Posterior vena cava (tissue), 2 donors: ENCODE measurements at places on chromosomes 13 and 19.

DNA sequence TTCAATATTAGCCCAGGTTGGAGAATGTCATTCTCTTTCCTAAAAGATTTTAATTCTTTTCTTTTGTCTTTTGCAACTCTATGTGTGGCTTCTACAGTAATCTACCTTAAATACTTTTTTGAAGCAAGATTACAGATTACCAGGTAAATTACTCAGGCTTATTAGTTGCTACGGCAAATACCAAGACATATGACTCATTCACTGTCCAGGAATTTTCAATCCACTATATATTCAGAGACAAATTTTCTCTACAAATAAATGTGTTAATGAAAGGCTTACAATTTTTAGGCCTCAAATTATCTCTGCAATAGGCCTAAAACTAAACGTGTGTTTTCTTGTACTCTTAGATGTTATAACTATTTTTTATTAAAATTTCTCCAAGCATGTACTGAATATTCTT is 631.3 kb downstream of the DIAPH3 start:
- DNase-seq: no peak

DNA sequence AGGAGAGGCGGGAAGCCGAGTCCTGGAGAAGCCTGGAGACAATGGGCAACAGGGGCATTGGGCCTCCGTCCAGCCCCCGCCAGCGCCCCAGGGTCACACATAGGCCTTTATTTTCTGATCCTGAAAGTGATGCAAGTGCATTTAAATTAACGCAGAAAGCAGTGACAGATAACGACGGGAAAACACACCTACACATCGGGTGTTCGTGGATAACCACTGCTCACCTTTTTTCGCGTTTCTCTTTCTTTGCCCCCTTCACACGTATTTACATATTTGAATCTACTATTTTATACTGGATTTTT is 30.4 kb upstream of the GRTP1 start:
- no peak for DNase-seq

DNA sequence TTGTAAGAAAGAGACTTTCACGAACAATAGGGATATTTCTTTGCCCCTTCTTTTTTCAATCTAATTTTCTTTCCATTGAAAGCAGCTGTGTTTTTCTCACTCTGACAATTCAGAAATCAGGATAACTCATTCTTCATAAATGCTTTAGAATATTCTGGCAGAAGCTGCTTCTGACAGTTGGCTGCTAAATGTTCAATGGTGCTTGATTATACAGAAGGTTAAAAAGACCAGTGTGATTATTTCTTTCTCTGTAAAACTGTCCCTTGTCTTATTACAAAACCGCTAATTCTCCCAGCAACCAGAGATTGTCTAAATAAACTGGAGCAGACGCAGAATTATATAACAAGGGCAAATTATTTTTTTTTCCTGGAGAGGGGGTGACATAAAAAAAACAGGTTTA is 394.4 kb downstream of the SPRY2 start:
- DNase-seq: no peak

GRCh38 chr19:54463531-54464043 is at the start of gene LENG9:
Gene LENG9, minus strand, starts transcription at chr19:54463778. Its CDS starts 252 bp downstream, at chr19:54463526.
- DNase-seq: peak; percentile 100

- no peak for DNase-seq
Measured at GRCh38 chr13:46293436-46293835, 81.7 kb downstream of the LRRC63 start.

- DNase-seq: no peak
Measured at GRCh38 chr13:26227166-26227971, 5.3 kb upstream of the RNF6 start.

DNA sequence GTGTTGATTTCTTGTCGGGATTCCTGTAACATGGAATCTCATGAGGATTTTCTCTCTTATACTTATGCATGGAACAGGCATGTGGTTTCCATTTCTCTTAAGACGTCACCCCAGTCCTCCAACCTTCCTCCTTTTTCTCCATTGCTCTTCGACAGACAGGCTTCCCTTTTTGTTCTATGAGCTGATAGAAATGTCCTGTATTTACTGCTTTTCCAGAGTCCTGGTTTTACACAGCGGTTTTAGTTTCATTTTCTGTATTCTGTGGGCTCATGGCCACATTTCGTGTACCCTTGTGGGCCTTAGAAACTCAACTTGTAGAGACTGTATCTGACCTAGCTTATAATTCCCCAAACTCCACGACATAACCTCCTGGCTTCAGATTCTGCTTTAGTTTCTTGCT is 113.1 kb downstream of the PAN3 start:
- no peak for DNase-seq

DNA sequence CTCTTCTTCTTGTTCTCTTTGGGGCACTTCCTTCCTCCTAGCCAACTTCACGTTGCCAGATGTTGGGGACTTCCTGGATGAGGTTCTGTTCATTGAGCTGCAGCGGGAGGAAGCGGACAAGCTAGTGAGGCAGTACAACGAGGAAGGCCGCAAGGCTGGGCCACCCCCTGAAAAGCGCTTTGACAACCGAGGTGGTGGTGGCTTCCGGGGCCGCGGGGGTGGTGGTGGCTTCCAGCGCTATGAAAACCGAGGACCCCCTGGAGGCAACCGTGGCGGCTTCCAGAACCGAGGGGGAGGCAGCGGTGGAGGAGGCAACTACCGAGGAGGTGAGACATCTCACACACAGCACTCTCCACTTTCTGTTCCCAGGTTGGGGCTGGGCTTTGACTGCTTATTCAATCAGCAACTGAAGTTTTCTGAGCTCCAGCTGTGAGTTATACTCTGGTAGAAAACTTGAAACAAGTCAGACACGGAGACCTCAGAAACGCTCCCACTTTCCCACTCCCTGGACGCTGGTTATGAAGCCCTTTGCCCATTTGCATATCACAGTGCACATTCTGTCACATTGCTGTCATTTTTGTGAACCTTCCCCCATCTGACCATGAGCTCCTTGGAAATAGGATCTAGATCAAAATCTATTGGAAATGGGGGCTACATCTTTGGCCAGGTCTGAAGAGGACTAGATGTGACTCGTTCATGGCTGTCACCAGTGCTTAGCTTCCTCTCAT is 7.2 kb upstream of the CCDC97 start:
- DNase-seq: no peak

DNA sequence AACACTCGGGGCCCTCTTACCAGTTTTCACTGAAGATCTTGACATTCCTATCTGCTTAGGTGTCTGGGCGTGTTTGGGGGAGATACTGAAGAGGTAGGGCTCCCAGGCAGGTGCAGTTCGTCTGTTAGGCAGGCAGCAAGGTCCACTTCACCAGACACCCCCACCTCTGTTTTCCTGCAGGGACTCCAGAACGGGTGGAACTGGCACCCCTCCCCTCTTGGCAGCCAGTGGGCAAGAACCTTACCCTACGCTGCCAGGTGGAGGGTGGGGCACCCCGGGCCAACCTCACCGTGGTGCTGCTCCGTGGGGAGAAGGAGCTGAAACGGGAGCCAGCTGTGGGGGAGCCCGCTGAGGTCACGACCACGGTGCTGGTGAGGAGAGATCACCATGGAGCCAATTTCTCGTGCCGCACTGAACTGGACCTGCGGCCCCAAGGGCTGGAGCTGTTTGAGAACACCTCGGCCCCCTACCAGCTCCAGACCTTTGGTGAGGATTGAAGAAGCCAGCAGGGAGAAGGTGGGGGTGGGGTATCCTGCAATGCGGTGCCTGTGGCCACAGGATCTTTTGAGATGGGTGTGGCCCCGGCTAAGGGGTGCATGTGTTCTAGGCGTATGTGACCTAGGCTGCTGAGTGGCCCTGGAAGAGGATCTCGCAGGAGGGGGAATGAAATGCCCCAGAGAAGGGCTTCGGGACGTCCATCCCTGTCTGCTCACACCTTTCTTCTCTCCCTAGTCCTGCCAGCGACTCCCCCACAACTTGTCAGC is 3.3 kb upstream of the ICAM4 start:
- no peak for DNase-seq

GRCh38 chr19:3668331-3669081 is 31.8 kb downstream of the PIP5K1C start:
- DNase-seq: no peak

GRCh38 chr13:20090349-20090748 is 70.5 kb downstream of the GJA3 start:
- DNase-seq: no peak

DNA sequence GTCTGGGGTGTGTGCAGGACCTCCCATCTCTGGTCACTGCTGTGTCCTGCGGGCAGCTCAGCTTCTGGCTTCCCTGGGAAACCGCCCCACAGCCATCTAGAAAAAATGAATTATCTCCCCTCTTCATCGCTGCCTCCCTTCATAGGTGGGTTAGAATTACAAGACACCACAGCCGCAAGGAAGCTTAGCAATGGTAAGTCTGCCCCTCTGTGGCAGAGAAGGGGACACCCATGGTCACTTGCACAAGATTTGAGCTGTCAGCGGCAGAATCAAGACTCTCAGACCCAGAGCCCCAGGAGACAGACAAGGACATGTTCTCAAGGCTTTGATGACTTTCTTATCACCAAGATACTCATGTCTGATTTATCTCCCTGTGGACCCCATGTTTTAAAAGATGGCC is 110.8 kb upstream of the PABPC3 start:
- no peak for DNase-seq

DNA sequence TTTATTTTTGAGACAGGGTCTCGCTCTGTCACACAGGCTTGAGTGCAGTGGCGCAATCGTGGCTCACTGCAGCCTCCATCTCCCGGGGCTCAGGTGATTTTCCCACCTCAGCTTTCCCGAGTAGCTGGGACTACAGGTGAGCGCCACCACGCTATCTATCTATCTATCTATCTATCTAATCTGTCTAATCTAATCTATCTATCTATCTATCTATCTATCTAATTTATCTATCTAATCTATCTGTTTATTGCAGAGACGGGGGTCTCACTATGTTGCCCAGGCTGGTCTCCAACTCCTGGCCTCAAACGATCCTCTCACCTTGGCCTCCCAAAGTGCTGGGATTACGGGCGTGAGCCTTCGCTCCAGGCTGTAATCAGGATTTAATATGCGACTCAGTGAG is 587 bp downstream of the ZNF613 start:
- DNase-seq: no peak

DNA sequence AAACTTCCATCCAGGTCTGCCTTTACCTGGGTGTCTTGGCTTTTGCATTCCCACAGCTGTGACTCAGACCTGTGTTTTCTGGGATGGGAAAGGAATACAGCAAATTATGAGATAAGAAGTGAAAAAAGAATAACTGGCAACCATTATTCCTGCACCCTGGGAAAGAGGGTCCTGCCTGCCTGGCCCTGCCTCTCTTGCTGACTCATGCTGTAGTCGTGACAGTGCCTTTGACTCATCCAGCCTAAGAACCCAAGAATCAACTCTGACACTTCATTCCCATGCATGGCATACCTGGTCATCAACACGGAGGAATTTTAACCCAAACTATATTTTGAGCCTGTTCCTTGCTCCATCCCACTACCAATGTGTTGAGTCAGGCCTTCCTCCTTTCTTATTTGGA is 185.4 kb upstream of the SERP2 start:
- no peak for DNase-seq

DNA sequence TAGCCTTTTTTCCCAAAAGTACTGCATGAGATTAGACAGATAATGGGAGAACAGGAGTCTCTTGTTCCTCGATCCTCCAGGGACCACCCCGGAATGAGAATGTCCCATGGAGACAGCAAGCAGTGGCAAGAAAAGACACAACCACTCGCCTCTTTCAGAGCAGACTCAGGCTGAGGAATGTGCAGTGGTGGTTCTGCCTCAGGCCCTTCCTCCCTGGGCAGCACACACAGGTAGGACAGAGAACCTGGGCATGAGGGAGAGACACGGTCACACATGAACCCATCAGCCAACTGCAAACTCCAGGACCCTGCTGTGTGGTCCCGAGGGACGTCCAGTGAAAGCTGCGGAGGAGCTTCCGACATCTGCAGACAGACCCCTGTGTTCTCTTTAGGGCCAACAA is 31.0 kb downstream of the CRYL1 start:
- DNase-seq: no peak

GRCh38 chr19:573519-573825 is 1.1 kb downstream of the BSG start:
- no peak for DNase-seq

GRCh38 chr19:45457776-45458175 is 10.0 kb upstream of the FOSB start:
- no peak for DNase-seq

DNA sequence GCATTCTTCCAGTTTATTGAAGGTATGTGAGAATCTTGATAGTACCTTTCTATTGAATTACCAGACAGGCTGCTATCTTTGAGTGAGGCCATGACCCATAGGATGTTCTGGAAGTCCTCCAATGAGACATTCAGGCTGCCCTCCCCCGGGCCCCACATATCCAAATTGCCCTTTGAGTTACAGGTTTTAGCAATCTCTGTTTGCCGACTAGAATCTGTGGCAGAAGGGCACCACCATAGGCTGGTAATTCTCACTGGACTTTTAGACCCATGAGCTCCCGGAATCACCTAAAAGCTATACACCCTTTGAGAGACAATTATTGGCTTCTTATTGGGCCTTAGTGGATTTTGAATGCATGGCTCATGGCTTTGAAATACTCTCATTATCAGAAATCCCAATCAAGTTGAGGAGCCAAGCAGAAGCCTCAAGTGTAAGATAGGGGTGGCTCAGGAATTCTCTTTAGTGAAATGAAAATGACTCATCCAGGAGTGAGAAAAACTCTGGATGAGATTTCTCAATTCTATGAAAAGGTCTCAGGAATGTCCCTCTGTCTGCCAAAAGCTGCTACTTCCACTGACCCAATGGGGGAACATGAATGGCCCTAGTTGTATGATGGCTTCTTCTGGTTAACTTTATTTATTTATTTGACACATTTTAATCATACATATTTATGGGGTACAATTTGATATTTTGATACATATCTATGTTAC is 172.1 kb upstream of the CSNK1A1L start:
- DNase-seq: no peak

DNA sequence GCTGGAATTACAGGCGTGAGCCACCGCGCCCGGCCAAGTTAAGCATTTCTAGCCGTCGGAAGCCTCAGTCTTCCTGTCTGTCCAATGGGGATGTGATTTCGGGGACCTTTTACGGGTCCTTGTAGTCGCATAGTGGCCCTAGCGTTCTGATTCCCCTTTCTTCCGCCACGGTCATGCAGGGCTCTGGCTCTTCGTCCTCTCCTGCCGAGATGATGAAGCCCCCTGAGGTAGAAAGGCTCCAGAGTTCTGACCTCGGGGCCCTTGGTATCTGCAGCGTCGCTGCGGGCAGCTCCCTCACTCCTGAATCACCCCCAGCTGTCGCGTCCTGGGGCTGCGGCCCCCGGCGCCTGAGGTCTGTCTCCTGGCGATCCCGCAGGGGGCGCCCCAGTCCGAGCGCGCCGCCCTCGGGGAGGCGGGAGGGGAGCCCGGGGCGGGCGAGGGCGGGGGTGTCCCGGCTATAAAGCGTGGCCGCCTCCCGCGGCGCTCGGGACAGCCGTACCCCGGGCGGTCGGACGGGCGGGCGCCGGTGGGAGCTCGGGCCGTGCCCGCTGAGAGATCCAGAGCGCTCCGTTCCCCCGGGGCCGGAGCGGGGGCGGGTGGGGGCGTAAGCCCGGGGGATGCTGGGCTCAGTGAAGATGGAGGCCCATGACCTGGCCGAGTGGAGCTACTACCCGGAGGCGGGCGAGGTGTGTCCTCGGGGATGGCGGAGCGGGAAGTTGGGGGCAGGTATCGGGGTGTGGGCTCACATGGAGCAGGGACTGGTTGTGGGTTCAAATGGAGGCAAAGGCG is at the start of gene FOXA3:
Gene FOXA3, plus strand, starts transcription at position 487 of the 789 bp plus-strand sequence. Its CDS starts 131 bp downstream, at position 618.
- no peak for DNase-seq
